Astrocyte of the cerebellum (primary cell): ENCODE measurements at places on chromosomes 2 and 18.

GRCh38 chr2:177024765-177025164, 187.8 kb upstream of the HNRNPA3 start:
- no peak for DNase-seq

DNA sequence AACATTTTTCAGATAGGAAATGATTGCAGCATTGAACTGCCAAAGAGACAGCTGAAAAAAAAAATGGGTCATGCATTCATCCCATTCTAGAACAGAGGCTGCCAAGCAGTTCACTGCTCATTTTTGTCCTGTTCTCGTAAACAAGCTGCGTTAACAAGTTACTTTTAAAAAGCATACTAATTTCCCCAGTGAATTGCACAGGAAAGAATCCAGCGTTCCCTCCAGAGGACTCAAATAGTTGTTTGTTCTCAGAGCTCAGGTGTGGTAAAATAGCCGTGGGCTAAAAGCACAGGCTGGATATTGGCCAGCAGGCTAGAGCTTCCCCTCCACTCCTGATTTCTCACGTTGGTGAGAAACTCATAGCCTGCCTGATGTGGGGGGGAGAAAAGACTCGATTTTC, 76.1 kb upstream of the AQP4 start:
- DNase-seq = no peak

DNA sequence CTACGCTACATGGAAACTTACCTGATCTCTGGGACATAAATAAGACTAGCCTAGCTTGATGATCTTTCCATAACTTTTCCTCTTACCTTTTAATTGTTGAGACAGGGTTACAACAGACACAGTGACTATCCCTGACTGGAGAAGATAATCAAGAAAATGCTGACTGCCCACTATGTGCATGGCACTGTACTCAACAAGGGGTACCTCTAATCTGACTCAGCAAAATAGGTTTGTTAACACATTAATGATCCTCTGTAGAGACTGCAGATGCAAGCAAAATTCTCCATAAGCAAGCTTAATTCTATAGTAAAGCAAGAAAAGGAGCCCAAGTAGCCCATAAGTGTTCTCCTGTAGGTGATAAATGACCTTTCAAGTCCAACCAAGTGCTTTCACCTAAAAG, 25.5 kb downstream of the ACVR1C start:
- DNase-seq = no peak

GRCh38 chr2:38330754-38331153, 46.3 kb downstream of the ATL2 start:
- no peak for DNase-seq

DNA sequence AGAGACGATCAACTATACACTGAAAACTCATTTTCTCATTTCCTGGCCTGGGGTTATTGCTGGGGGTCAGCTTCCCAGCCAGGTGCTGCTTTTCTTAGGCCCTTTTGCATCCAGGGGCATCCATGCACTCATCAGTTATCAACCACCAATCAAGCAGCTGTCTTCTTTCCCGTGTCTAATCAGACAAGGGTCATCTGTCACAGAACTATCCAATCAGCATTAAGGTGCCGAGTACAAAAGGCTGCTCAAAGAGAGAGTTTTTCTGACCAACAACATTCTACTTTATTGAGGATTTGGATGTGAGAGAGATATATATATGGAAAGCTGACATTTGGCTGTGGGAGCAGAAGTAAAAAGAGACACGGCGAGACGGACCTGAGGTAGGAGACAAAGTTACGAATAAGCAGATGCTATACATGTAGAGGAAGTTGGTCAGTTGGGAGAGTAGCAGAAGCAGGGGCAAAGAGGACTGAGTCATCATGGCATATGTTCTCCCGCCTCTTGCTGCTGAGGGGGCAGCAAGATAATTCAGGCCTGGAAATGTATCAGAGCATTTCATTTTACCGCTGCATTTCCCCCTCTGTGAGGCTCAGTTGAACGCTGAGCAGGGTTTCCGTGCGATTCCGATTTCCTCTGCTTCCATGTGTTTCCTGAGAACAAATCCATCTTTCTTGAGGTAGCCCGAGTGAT, 129.3 kb downstream of the NUP35 start:
- DNase-seq = no peak

DNA sequence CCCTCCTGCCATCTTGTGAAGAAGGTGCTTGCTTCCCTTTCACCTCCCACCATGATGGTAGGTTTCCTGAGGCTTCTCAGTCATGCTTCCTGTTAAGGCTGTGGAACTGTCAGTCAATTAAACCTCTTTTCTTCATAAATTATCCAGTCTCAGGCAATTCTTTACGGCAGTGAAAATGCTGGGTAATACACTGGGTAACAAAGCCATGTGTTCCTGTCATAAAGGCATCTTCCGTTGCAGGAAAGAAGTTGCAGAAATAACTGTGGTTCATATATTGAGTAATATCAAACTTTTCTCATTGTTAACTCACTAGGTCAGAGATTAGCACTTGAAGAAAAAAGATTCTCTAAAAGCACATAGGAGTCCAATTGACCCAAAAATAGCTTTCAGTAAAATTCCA, 163.9 kb upstream of the HNMT start:
- no peak for DNase-seq

GRCh38 chr2:201128933-201129505, 13.1 kb downstream of the CFLAR start:
- peak; percentile 37 for DNase-seq

DNA sequence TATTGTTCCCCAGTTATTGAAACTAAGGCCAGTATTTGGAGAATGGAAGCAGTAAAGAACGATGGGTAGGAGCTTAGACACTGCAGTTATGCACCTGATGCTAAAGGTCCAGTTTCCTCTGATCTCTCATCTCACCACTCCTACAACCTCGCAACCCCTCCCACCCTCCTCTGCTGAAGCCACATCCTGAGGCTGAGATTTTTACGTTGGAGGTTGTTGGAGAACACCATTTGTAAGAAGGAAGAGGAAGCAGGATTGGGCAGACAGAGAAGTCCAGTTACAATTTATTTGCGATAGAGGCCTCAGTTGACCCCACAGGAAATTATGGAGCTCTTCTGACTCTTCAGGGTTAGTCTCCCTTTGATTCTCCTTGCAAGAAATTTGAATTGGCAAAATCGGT, 54.3 kb upstream of the NDUFV2 start:
- DNase-seq = no peak

DNA sequence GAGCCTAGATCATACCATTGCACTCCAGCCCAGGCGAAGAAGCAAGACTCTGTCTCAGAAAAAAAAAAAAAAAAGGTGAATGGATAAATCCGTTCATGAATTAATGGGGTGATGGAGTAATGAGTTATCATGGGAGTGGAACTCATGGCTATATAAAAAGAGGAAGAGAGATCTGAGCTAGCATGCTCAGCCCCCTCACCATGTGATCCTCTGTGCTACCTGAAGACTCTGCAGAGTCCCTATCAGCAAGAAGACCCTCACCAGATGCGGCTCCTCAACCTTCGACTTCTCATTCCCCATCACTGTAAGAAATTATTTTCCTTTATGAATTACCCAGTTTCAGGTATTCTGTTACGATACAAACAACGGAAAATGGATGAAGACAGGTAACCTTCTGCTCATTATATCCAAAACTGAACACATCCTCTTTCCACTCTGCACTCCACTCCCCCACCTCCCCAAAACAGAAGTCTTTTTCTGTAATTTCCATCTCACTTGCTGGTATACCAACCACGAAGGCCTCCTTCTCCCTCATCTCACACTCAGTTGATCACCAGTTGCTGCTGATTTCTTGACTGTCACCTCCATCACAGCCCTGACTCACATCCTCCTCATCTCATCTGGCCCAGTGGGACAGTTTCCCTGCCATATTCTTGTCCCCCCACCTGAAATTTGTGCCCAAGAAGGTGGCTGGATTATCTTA, 8.8 kb downstream of the RETREG2 start:
- DNase-seq = no peak

DNA sequence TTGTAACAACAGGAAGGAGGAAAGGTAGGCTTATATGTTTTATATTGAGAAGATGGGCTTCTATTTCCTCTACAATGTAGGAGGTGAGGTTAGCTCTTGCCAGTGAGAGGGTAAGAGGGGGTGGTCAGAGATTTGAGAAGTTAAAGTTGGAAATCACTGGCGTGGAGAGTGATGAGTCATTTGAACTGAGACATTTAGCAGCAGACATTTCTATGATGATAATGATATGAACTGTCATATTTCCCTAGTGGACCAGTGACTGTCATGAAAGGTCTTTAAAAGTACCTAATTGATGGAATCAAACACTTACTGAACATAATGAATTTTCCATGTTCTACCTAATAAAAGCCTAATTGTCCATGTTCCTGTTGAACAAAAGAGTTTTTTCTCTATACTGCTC, 126.1 kb downstream of the FAM161A start:
- DNase-seq = no peak

- no peak for DNase-seq
Observed at GRCh38 chr18:45464619-45465018, 150.7 kb upstream of the SLC14A2 start.
